ENCODE measurements at places on chromosomes 12 and 14. TPM values are rescaled to one million over a fixed set of nuclear protein-coding genes. Genes with fewer than 3 reads are reported as not detected.

The CLEC14A gene
- not detected for total RNA-seq

The KSR2 gene
- under 0.01 TPM for total RNA-seq

DNA sequence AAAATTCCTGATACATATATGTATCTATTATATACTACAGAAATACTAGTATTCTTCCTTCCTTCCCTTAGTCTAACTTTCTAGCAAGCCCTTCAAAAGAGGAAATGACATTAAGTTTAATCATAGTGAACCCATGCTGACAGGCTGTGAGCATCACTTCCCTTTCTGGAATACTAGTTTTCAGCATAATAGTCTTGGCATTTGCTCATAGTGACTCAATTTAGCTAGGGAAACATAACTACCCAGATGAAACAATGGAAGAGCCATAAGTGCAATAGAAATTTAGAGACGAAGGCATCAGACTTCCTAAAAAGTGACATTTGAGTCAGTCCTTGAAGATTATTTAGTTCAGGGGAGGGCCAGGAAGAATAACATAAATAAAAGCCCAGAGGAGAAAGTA, 184.5 kb upstream of the CRY1 start:
- no peak for DNase-seq

GRCh38 chr12:6067152-6067916, 57.1 kb downstream of the VWF start:
- peak; percentile 33 for DNase-seq

DNA sequence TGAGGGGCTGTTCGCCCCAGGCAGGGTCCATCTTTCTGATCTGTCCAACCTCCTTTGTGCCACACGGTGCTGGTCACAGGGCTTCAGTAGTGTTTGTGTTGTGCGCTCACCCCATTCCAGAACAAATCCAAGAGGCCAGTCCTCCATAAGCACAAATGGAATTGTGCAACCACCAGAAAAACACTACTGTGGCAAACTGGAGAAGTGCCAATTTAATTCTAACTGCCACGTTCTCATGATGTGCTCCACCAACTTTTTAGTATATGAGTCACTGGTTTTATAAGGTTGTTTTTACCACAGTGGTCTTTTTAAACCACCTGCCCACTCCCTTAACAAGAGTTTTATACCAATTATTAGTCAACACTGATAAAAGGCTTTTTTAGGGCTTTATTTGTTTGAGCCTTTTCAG, 380.2 kb downstream of the NAV3 start:
- peak; percentile 95 for DNase-seq

- DNase-seq = peak; percentile 56
Observed at GRCh38 chr12:62581288-62582064, 114.8 kb downstream of the MON2 start.

DNA sequence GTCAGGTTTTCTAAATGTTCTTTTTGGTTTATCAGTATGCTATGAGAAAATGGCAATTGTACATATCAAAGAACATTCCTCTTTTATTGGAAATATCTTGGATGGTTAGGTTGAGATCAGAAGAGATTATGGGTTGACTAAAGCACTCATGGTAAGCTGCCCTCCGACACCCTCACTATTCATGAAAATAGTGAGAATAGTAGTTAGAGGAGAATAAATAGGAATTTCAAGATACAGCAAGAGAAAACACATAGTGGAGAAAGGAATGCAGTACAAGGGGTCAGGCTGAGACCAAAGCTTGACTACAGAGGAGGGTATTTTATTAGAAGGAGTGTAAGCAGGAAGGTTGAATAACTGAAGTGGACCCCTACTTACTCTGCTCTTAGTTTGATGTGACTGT, 112.5 kb downstream of the PTPRQ start:
- no peak for DNase-seq

GRCh38 chr12:5439788-5440300, 7.9 kb downstream of the NTF3 start:
- DNase-seq = no peak

DNA sequence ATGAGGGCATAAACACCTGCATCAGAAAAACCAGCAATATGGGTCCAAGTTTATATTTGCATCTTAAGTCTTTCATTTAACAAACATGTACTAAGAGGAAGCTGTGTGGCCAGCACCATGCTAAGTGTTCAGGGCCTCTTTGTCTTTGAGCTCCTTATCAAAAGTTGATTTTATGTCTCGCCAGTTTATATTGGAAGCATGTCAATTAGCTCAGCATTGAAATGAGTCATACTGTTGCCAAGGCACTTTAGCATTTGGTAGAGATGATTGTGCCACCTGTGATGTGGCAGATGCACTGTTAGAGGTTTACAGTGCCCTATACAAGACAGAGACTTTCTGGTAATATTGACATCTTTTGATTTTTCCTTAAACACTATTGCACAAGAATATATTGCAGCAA, 68.5 kb downstream of the BHLHE41 start:
- peak; percentile 80 for DNase-seq

DNA sequence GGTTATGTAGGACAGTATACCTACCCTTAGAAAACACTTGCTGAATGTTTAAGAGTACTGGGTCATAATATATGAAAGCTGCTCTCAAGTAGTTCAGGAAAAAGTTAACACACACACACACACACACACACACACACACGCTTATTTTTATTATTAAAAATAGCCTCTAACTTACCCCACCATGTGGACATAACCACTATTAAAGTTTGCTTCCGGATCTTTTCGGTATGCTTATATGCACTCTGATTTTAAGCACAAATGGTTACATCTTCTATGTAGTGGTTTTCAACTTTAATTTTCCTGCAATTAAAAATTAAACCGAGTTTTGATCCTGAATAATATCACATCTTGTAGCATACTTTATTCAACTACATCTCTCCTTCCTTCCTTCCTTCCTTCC, 84.9 kb upstream of the TRAF3 start:
- no peak for DNase-seq

DNA sequence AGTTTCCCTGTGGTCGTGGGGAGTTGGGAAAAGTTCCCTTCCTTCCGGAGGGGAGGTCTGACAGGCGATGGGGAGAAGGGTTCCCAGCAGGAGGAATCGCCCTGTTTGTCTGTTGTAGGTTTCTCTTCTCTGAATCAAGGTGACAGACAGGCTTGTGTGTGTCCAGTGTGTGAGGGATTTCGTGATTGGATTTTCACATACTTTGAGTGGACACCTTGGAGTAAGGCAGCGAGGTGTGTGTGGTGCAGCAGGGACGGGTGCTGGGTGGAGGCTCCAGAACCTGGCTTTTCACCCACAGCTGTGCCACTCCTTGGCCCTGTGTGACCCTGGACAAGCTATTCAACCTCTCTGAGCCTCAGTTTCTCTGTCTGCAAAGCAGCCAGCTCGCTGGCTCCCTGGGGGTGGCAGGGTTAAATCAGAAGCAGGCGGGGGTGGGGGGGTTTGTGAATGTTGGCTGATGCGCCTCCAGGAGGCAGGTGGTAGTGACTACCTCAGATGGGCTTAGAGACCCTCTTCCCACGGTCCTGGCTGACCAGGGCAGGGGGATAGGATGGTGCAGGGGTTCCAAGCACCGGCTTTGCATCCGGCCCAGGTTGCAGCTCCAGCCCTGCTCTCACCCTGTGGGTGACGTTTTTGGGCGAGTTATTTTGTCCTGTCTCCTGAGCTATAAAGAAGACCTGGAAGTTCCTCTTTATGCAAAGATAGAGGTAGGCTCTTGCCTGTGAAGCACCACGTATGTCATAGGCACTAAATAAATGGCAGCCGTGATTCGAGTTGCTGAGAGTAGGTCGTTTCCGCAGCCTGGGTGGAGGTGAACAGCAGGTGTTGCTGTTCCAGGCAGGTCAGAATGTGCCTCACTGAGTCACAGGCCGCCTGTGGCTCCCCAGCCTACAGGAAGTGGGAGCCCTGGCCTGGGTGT, 679 bp downstream of the BDKRB2 start:
- DNase-seq = no peak

GRCh38 chr12:15525441-15525840, 203.1 kb downstream of the PTPRO start:
- DNase-seq = no peak
